ENCODE measurements at places on chromosomes 1 and 21.

DNA sequence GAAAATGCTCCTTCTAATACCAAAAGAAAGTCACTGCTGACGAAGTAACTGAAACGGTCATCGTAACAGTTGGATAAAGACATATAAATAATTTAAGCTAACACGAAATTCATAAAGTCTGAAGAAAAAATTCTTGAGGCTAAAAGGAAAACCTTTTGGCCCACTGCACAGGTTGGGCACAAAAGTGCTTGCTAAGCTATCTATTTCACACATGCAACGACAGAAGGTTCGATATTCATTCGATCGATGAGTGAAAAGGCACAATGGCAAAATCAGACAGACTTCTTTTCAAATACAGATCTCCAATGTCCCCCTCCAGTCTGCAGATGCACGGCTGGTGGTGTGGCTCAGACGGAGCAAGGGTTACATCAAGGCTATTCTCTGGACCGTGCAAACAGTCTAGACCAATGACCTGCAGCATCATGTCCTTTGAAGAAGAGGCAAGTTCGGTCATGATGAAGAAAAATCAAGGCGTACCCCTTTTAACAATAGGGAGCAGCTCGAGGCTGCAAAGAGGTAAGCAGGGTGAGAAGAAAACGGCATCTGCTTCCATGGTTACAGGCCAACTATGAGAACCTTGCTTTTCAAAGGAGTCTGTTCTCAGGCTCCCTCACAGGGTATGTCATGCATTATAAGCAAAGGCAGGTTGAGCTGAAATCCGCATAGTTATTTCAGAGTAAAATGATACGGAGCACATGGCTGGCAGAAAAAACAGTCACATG lies 579.6 kb downstream of the USP25 start:
- peak overlapping the region; percentile 68 for H3K4me3 ChIP-seq
- peak overlapping the region; percentile 10 for H3K27ac ChIP-seq
- peak; percentile 32 for DNase-seq
- H3K4me1 ChIP-seq, result peaks cover 67% of the 10 kb centered on the region

- no peak for DNase-seq
- no peak overlapping the region for H3K27ac ChIP-seq
- H3K4me1 ChIP-seq, result peaks cover 59% of the 10 kb centered on the region
- H3K36me3 ChIP-seq, result peaks cover 31% of the 10 kb centered on the region
- no peaks in the 10 kb centered on the region for H3K27me3 ChIP-seq
Observed at GRCh38 chr1:214316593-214316992, 35.6 kb downstream of the SMYD2 start.

DNA sequence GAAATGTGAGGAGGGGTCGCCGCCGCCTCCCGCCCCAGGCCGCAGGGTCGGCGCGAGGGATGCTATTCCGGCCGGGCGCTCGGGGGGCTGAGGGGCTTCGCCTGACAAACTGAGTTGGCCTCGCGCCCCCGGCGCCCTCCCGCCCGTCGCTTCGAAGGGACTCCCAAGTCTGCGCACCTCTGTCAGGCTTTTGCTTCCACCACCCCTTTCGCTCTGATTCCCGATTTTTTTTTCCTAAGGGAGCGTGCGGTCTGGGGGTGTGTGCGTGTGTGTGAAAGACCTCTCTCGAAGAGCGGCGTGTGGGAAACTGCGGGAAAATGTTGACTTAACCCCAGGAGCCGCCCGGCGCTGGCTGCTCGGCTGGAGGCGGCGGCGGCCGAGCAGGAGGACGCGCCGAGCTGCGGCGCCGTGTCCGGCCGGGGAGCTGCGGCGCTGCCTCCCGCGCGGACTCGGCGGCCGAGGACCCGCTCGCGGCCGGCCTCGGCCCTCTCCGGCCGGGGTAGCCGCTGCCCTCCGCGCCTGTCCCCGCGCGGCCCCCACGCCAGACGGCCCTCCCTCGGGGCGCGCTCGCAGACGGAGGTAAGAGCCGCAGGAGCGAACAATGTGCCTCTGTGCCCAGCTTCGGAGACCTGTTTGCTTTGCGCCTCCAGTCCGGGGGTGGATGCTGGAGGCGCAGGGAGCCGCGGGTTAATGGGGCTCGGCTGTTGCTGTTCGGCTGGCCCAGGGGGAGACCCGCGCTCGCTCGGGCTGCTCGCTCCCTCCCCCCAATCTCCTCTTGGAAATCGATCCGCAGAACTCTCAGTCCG lies 1.1 kb downstream of the ADGRL2 start:
- peak; percentile 23 for DNase-seq
- H3K27me3 ChIP-seq, result no peaks in the 10 kb centered on the region

- H3K27me3 ChIP-seq, result no peaks in the 10 kb centered on the region
- no peak overlapping the region for H3K4me3 ChIP-seq
- no peak overlapping the region for H3K27ac ChIP-seq
- H3K36me3 ChIP-seq, result no peaks in the 10 kb centered on the region
Observed at GRCh38 chr1:176696109-176696508, 233.1 kb downstream of the PAPPA2 start.

- H3K4me3 ChIP-seq, result peak overlapping the region; percentile 83
- no peaks in the 10 kb centered on the region for H3K36me3 ChIP-seq
- DNase-seq, result no peak
Observed at GRCh38 chr1:224333309-224333926, 3.4 kb upstream of the NVL start.

GRCh38 chr1:78855258-78855657 lies 151.3 kb downstream of the ADGRL4 start:
- no peak overlapping the region for H3K27ac ChIP-seq
- H3K36me3 ChIP-seq, result no peaks in the 10 kb centered on the region
- DNase-seq, result no peak
- H3K27me3 ChIP-seq, result no peaks in the 10 kb centered on the region
- no peak overlapping the region for H3K4me3 ChIP-seq

- H3K4me3 ChIP-seq, result no peak overlapping the region
- no peaks in the 10 kb centered on the region for H3K27me3 ChIP-seq
- DNase-seq, result no peak
Observed at GRCh38 chr1:173427146-173428054, 49.7 kb upstream of the PRDX6 start.

- peak overlapping the region; percentile 95 for H3K4me3 ChIP-seq
- no peak for DNase-seq
- H3K27me3 ChIP-seq, result no peaks in the 10 kb centered on the region
- no peak overlapping the region for H3K27ac ChIP-seq
- H3K36me3 ChIP-seq, result no peaks in the 10 kb centered on the region
Observed at GRCh38 chr1:183027031-183027430, 3.8 kb downstream of the LAMC1 start.

Data from neural crest cell (in vitro differentiated cells).